SIG-M5 (cell line): ENCODE measurements at places on chromosomes 7 and 10.

GRCh38 chr10:38112159-38112558, 18.0 kb downstream of the ZNF37A start:
- DNase-seq, result no peak

- DNase-seq, result no peak
Measured at GRCh38 chr10:49569031-49569631, 30.2 kb upstream of the ERCC6 start.

DNA sequence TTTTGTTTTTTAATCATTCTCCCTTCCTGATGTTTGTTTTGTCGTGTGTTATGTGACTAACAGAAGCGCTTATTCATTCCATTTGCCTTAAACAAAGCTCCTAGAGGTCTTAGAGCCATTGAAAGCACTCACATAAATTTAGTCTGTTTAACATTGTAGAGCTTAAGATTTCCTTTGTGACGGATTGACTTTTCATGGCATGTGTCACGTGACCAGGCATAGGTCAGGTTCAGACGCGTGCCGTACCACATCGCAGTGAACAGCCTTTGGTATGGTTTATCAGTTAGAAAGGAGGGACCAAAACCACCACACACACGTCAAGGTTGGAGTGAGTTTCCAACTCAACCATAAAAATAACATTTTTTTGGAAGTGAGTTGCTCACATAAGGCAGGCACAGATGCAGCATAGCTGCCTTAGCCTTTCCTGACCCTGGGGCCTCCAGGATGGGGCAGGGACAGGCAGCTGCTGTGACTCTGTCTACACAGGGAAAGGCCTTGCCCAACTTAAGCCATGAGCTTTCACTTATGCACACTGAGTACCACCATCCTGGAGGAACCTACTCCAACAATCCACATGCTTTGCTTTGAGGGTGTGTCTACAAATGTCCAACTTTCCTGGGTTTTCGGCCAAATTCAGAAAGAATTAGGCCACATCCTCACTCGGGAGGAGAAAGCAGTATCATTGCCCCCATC, 55.5 kb downstream of the WDFY4 start:
- DNase-seq, result no peak

DNA sequence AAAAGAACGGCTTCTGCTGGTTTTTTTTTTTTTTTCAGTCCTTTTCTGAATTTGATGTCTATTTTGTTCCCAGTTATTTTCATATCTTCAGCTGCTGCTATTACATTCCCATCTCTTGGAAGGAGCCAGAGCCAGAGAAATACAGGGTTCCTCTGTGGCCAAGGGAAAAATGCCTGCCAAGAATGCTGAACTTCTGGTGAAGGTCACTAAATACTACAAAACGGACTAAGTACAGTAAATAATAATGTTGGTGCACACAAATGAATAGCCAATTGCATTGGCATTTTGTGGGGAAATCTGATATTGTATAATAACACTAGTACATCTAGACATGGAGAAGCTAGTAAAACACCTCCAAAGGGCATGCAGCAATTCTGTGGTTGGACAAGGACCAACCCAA, 56.3 kb upstream of the ZEB1 start:
- no peak for DNase-seq

DNA sequence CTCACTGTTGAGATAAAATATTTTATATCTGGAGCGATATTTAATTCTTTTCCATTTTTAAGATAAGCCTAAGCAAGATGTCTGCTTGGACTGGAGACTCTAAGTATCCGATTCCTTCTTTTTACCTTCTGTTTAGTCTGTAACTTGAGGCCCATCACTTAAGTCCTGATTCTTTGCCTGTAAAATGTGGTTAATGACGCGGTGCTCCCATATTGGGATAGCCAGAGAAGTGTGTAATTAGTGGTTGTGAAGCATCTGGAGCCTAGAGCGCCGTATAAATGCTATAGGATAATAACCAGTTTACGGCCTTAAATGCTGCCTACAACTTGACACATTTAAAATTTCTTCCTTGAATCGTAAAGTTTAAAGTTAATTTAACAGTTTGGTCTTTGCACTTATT, 132.9 kb downstream of the CHN2 start:
- no peak for DNase-seq

GRCh38 chr10:14688606-14689005, 86.1 kb downstream of the FAM107B start:
- DNase-seq, result no peak

- DNase-seq, result no peak
Measured at GRCh38 chr10:78416031-78417011, 382.7 kb downstream of the RPS24 start.

- DNase-seq, result no peak
Measured at GRCh38 chr7:104207348-104207730, 474 bp downstream of the ORC5 start.

DNA sequence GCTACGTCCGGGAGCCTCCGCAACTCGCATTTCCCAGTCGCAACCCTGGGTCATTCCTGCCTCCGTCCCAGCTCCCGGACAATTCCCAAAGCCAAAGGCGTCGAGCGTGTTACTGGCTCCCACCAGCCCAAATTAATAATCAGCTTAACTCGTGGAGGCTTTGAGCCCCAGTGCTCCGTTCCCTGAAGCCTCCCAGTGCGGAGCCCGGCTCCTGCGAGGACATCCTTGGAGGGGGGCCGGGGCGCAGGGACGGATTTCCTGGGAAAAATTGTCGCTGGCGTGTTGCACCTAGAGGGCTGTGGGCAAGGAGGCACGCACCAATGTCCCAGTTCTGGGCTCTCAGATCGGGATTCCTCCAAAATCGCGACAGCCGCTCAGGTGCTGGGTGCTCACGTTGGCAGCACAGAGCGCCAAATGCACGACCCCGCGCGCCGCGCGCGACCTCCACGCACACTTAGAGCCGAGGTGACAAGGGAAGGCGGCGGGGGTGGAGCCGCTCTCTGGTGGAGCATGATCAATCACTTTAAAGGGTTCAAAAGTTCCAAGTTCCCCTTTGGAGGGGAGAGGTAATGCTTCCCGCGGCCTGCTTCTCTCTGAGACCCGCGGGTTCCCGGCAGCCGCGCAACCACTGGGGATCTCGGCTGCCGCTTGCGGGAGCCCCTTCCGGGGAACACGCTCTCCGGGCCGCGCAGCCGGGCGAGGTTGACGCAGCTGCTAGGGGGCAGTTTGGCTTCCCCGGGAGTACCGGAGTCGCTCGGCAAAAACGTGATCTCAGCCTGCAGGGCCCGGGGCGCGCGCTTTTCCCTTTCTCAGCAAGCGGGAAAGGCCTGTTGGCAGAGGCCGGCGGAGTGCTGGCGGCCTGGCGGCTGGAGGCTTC, 25.5 kb downstream of the SKIDA1 start:
- no peak for DNase-seq

DNA sequence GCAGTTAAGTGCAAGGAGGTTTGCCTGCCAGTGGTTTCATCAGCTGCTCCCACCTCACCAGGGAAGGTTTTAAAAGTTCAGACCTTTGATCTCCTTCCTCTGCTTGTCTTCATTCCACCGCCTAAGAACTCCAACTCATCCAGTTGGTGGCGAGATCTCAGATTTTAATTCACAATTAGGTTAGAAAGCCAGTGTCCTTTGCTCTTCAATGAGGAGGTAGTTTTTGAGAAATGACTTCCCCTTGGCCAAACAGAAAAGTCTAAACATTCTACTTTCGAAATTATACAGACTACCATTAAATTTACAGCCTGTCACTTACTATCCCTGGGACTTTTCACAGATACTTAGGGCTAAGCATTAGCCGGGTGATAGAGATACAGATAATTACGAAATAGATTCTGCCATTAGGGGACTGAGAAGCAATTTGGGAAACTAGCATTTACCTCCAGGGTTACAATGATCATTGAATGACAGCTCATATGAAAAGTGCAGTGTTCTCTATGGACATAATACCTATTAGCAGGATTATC, 513.4 kb upstream of the GHITM start:
- DNase-seq, result no peak

DNA sequence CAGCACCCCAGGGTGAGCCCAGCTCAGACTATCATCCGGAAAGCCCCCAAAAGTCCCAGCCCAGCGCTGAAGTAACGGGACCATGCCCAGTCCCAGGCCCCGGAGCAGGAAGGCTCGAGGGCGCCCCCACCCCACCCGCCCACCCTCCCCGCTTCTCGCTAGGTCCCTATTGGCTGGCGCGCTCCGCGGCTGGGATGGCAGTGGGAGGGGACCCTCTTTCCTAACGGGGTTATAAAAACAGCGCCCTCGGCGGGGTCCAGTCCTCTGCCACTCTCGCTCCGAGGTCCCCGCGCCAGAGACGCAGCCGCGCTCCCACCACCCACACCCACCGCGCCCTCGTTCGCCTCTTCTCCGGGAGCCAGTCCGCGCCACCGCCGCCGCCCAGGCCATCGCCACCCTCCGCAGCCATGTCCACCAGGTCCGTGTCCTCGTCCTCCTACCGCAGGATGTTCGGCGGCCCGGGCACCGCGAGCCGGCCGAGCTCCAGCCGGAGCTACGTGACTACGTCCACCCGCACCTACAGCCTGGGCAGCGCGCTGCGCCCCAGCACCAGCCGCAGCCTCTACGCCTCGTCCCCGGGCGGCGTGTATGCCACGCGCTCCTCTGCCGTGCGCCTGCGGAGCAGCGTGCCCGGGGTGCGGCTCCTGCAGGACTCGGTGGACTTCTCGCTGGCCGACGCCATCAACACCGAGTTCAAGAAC, 1.1 kb downstream of the VIM start:
- DNase-seq, result no peak

DNA sequence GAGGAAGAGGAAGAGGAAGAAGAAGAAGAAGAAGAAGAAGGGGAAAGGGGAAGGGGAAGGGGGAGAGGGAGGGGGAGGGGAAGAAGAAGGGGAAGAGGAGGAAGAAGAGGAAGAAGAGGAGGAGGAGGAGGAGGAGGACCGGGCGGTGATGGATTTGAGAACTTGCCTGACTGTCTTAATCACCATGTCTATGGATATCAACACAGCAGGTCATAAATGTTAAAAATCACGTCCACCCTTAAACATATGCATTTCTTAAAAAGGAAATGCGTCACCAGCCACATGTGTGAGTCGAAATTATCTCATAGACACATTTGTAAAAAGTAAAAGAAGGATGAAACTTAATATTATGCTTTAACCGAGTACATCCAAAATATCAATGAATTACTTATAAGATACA, 42.1 kb upstream of the INSIG1 start:
- no peak for DNase-seq

GRCh38 chr7:80699721-80700256, 61.3 kb downstream of the CD36 start:
- no peak for DNase-seq

- DNase-seq, result no peak
Measured at GRCh38 chr7:120717166-120717565, 140.8 kb downstream of the TSPAN12 start.

DNA sequence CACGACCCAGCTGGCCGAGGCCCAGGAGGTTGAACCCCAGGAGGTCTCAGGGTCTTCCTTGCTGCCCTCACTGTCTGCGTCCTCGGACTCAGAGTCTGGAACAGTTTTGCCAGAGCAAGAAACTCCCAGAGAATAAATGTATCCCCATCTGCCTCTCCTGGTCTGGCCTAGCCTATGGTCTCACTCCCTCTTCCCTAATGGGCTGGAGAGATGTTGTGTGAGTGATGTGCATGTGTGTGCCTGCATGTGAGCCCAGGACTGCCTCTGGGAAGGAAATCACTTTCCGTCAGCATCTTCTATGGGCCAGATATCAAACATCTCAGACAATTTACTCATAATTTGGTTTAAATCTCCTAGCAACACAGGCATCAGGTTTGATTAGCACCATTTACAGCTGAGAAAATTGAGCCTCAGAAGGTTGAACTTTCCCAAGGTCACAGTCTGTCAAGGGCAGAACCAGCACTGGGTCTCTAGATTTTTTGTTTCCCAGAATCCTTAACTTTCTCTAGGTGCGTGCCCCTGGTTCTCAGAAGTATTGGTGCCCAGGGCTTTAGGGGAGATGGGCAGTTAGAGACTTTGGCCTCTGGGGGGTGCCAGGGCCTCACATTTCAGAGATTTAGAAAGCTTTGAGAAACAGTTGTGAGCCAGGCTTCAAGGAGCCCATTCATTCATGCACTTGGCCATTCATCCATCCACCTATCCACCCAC, 4.9 kb downstream of the TMEM270 start:
- DNase-seq, result no peak

DNA sequence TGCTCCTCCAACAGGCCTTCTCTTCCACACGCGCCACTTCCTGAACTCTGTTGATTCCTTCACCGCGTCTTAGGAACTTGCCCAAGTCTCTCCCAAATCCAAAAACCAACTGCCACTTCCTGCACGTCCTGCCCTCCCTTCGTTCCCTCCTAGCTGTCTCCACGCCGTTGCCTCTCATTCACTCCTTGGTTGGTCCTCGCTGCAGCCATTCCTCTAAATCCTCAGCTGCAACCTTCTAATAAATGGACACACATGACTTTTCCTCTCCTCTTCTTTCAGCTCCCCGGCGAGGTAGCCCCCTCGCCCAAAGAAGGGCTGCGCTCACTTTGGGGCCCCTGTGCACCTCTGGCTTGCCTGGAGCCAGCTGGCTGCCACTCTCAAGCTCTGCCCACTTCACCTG, 110.2 kb downstream of the XRCC2 start:
- no peak for DNase-seq

DNA sequence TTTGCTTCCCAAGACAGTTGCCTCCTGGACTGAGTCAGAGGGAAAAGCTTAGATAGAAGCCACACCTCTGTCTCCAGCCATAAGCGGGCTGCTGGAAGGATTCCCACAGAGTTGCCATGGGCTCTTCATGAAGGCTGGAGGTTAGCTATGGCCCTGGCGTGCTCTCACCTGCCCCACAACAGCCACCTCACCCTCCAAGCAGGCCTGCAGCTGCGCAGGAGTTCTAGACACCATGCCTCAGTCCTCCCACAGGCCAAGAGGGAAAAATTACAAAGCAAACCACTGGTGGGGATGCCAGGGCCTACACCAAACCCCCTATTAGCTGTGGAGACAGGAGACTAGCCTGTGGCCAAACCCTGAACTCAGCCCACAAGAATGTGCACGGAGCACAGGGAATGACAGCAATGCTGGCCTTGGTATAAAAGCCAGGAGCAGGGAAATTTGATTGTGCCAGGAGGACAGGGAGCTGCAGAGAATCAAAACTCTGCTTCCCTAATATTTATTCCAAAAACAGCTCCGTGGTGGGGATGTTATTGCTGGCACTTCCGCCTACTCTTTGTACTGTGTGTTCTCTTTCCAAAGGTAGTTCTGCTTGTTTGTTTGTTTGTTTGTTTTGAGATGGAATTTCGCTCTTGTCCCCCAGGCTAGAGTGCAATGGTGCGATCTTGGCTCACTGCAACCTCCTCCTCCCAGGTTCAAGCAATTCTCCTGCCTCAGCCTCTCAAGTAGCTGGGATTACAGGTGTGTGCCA, 60.3 kb upstream of the STK17A start:
- DNase-seq, result no peak

DNA sequence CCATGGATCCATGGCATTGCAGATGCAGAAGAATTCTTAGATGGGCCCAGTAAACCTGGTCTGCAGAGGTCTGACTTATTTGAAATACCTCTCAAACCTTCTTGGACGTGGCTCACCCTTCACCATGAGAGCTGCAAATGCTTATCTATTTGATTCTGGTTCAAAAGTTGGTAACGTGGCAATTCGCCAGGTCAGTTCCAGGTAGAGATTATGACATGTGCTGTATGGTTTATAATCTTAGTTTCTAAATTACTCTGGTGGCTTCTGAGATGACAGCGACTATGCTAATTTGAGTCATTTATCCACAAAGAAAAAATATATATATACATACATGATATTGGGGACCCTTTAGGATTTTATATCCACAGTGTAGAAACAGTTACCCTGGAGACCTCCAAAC, 68.8 kb downstream of the NRP1 start:
- no peak for DNase-seq

GRCh38 chr10:101444058-101444898, 90.3 kb downstream of the BTRC start:
- no peak for DNase-seq

- DNase-seq, result no peak
Measured at GRCh38 chr7:131404226-131404911, 76.7 kb downstream of the MKLN1 start.

- DNase-seq, result no peak
Measured at GRCh38 chr10:109737626-109738025, 185.7 kb downstream of the XPNPEP1 start.
